ENCODE measurements at places on chromosomes 11 and 22. TPM values are rescaled to one million over a fixed set of nuclear protein-coding genes. Genes with fewer than 3 reads are reported as not detected.
A peak's percentile ranks its signal among the peaks of the same experiment; 100 is the strongest.

GRCh38 chr11:72573072-72573854 lies 101.0 kb downstream of the PDE2A start:
- peak; percentile 80 for DNase-seq
- H3K27ac ChIP-seq = no peak overlapping the region
- no peaks in the 10 kb centered on the region for H3K27me3 ChIP-seq
- 0 out of 2 replicates have a peak, but pooled peaks cover 6% of the 10 kb centered on the region for H3K4me1 ChIP-seq
- H3K4me3 ChIP-seq = no peak overlapping the region

Gene KIAA1671
- 27.2 TPM for total RNA-seq

GRCh38 chr11:115996125-115996807 lies 492.1 kb upstream of the CADM1 start:
- no peak overlapping the region for H3K27ac ChIP-seq
- no peaks in the 10 kb centered on the region for H3K36me3 ChIP-seq
- no peak for DNase-seq
- no peaks in the 10 kb centered on the region for H3K27me3 ChIP-seq
- H3K4me1 ChIP-seq = no peaks in the 10 kb centered on the region

Gene NCAM1
- 1.6 TPM for total RNA-seq

GRCh38 chr22:22244316-22245250 lies at the start of gene VPREB1:
TSS of gene VPREB1 (plus strand) at chr22:22244786. CDS start at chr22:22244814, 28 bp downstream.
- no peak for DNase-seq
- H3K27ac ChIP-seq = no peak within 1 kb of the TSS
- H3K4me3 ChIP-seq = no peak within 1 kb of the TSS
- H3K36me3 ChIP-seq = no peaks in the 10 kb centered on the region
- no peaks in the 10 kb centered on the region for H3K4me1 ChIP-seq

Gene IGSF9B
- 41.2 TPM for total RNA-seq

- DNase-seq = no peak
- no peak overlapping the region for H3K4me3 ChIP-seq
- H3K27me3 ChIP-seq = no peaks in the 10 kb centered on the region
- H3K4me1 ChIP-seq = no peaks in the 10 kb centered on the region
- H3K36me3 ChIP-seq = no peaks in the 10 kb centered on the region
- no peak overlapping the region for H3K27ac ChIP-seq
These were observed 583.7 kb downstream of the BRD1 start for GRCh38 chr22:49243965-49244364.

Gene MS4A10
- total RNA-seq = not detected

Gene MUC6
- total RNA-seq = not detected
